Karpas-422 (cell line): ENCODE measurements at places on chromosomes 3 and 15. TPM values are rescaled to one million over a fixed set of nuclear protein-coding genes. Genes with fewer than 3 reads are reported as not detected.

DNA sequence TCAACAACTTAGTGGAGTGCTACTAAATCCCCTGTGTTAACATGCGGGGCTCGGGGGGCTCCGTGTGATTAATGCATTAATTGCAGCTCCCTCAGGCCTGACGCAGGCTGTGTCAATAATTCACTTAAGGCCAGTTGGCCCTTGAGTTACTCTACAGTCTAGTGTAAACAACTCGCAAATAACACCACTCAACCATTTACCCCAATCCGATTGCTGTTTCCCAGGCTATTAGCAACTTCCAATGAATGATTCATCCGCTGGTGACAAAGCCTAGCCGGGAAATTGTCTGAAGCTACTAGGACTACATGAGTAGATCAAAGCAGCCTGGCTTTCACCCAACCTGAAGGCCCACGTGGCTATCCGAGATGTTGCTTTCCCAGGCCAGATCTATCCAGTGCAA is 121.3 kb upstream of the SOX14 start:
- no peak overlapping the region for H3K27ac ChIP-seq
- H3K36me3 ChIP-seq = no peaks in the 10 kb centered on the region
- H3K27me3 ChIP-seq = no peaks in the 10 kb centered on the region
- no peak overlapping the region for H3K4me3 ChIP-seq

- H3K36me3 ChIP-seq = no peaks in the 10 kb centered on the region
- no peak overlapping the region for H3K4me3 ChIP-seq
- H3K27ac ChIP-seq = no peak overlapping the region
- no peak for DNase-seq
Measured at GRCh38 chr3:24828011-24828410, 333.4 kb upstream of the THRB start.

GRCh38 chr15:25676070-25676469 is 187.1 kb downstream of the ATP10A start:
- H3K4me3 ChIP-seq = no peak overlapping the region
- H3K4me1 ChIP-seq = no peaks in the 10 kb centered on the region
- no peak for DNase-seq
- H3K27me3 ChIP-seq = no peaks in the 10 kb centered on the region
- H3K36me3 ChIP-seq = no peaks in the 10 kb centered on the region

- H3K36me3 ChIP-seq = no peaks in the 10 kb centered on the region
- H3K4me1 ChIP-seq = peaks cover 21% of the 10 kb centered on the region
- H3K27me3 ChIP-seq = no peaks in the 10 kb centered on the region
- DNase-seq = peak; percentile 61
Measured at GRCh38 chr3:136120373-136121348, 75.5 kb downstream of the MSL2 start.

- H3K4me3 ChIP-seq = no peak overlapping the region
- H3K4me1 ChIP-seq = no peaks in the 10 kb centered on the region
- H3K27ac ChIP-seq = no peak overlapping the region
- H3K36me3 ChIP-seq = no peaks in the 10 kb centered on the region
- H3K27me3 ChIP-seq = no peaks in the 10 kb centered on the region
Measured at GRCh38 chr15:75178938-75179745, 22.5 kb upstream of the C15orf39 start.

DNA sequence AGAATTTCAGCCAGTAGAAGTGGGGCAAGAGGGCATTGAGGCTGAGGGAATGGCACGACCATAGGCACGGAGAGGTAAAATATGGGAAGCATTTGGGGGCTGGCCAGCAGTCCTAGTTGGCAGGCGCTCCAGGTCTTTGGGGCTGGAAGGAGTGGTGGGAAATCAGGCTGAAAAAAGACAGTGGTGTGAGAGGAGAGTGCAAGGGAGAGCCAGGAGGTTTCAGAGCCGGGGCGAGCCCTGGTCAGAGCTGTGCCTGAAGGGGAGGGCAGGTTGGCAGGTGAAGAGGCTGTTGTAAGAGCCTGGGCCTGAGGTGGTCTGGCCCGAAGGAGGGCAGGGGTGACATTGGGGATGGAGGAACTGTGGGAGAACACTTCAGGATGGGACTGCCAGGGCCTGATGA is 1.6 kb upstream of the IDH3A start:
- H3K36me3 ChIP-seq = peaks cover under 1% of the 10 kb centered on the region; the same call in 1 of the 2 replicates
- peaks cover 17% of the 10 kb centered on the region for H3K4me1 ChIP-seq
- H3K27me3 ChIP-seq = no peaks in the 10 kb centered on the region
- H3K4me3 ChIP-seq = no peak overlapping the region

- H3K27me3 ChIP-seq = no peaks in the 10 kb centered on the region
- no peaks in the 10 kb centered on the region; the same call in 1 of the 2 replicates for H3K4me1 ChIP-seq
- no peak for DNase-seq
- no peak overlapping the region for H3K4me3 ChIP-seq
Measured at GRCh38 chr15:63372018-63372705, 9.5 kb downstream of the CA12 start.

GRCh38 chr3:11558002-11558401 is 85.7 kb downstream of the VGLL4 start:
- no peak overlapping the region for H3K27ac ChIP-seq
- no peaks in the 10 kb centered on the region for H3K27me3 ChIP-seq
- H3K36me3 ChIP-seq = peaks cover 23% of the 10 kb centered on the region
- no peak for DNase-seq
- peaks cover 7% of the 10 kb centered on the region; the same call in 1 of the 2 replicates for H3K4me1 ChIP-seq

DNA sequence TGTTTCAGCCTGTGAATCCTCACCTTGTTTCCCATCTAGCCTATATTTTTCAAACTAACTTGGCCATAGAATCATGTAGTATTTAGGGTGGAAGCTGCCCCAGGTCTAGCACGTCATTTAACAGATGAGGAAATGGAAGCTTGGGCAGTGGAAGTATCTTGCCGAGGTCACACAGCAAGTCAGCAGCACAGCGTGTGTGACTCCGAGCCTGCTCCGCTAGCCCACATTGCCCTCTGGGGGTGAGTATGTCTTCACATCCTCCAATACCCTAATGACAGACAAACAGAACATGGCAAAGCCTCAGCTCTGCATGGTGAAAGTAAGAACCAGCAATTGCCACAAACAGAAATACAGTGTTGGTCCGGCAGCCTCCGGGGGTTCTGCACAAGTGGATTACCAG is 2.2 kb upstream of the CCR5 start:
- no peaks in the 10 kb centered on the region for H3K4me1 ChIP-seq
- no peaks in the 10 kb centered on the region for H3K27me3 ChIP-seq
- DNase-seq = peak; percentile 77
- no peaks in the 10 kb centered on the region for H3K36me3 ChIP-seq
- no peak overlapping the region for H3K27ac ChIP-seq
- no peak overlapping the region for H3K4me3 ChIP-seq

GRCh38 chr15:51536965-51537574 is 85.5 kb downstream of the DMXL2 start:
- no peaks in the 10 kb centered on the region for H3K27me3 ChIP-seq
- H3K4me1 ChIP-seq = no peaks in the 10 kb centered on the region
- H3K36me3 ChIP-seq = no peaks in the 10 kb centered on the region

DNA sequence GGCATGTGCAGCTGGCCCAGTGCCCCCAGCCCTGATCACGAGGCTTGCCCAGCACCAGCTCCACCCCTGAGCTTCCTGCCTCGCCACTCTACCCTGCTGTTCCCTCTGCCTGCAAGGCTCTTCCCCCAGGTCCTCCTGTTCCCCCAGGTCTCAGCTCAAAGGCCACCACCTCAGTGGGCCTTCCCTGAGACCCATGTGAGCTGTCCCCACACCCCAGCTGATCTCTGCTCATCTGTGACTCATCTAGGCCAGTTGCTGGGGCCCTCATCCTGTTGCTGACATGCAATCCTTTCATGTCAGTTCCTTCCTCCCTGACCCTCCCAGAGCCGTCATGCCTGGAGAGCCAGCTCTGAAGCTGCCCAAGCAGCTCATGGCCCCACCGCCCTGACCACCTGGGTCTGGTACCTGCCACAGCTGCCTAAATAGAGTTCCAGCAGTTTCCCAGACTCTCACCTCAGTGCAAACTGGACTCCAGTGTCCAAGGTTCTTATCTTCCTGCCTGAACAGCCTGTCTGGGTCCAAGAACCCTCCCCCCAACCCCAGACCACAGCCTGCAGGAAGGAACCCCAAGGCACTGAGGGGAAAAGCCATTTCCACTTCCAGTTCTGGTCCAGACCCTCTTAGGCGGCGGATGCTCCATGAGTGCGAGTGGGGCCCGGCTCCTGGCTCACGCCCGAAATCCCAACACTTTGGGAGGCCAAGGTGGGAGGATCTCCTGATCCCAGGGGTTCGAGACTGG is 116.6 kb upstream of the IQSEC1 start:
- no peak overlapping the region for H3K4me3 ChIP-seq
- no peaks in the 10 kb centered on the region for H3K36me3 ChIP-seq
- no peaks in the 10 kb centered on the region for H3K27me3 ChIP-seq

DNA sequence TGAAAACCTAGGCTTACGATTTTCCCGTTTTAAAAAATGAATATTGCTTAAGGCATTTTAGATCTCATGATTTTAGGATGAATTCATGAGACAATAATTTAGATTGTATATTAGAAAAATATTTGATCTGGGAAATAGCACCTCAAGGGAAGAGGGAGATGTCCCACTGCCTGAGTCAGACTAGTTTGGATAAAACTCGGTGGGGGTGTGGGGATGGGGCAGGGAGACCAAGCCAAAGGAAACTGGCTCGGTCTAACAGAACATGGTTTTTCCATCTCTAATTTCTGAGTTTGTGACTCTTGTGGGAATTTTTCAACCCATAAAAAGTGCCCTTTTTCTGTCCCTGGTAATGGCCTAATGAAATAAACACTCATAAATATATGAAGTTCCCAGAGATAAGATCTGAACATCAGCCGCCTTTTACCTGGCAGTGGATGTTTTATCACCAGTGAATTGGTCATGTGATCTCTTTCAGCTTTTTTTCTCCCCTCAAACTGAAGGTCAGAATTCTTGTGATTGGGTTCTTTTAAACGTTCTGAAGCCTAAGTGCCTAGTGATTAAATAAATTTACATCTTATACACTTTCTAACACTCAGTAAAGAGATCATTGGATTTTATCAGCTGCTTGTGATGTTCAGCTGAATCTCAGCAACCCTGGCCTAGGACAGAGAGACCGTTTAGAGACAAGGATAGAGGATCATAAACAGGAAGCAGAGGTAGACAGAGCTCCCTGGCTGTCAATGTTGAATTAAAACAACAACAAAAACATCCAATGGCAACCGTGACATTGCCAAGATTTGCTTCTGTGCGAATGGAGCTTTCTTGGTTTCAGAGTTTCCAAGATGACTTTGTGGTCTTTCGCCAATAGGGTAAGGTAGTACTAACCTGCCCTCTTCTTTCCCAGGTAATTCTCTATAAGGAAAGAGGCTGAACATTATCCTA is 1038.2 kb downstream of the MCTP2 start:
- no peaks in the 10 kb centered on the region for H3K4me1 ChIP-seq
- no peak overlapping the region for H3K4me3 ChIP-seq
- H3K27ac ChIP-seq = no peak overlapping the region
- no peaks in the 10 kb centered on the region for H3K27me3 ChIP-seq
- no peak for DNase-seq
- H3K36me3 ChIP-seq = no peaks in the 10 kb centered on the region

- H3K36me3 ChIP-seq = no peaks in the 10 kb centered on the region
- no peaks in the 10 kb centered on the region for H3K4me1 ChIP-seq
- no peak overlapping the region for H3K4me3 ChIP-seq
- H3K27ac ChIP-seq = no peak overlapping the region
- no peak for DNase-seq
- no peaks in the 10 kb centered on the region for H3K27me3 ChIP-seq
Measured at GRCh38 chr3:30401971-30402370, 204.4 kb upstream of the TGFBR2 start.

DNA sequence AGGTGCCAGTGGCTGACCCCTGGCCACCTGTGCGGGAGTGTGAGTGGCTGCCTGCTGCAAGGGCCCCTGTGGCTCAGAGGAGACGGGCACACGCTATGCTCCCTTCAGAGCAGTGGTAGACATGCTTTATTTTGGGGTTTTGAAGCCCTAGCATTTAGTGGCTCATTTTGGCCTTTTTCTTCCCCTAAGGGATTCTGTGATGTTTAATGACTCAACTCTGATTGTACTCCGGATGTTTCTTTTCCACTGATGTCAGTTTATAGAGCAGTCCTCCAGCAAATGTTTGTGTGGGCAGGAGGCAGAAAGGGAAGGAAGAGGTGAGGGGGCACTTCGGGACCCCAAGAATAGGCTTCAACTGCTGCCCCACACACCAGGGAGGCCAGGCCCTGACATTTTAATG is 288.9 kb upstream of the C2CD4B start:
- H3K36me3 ChIP-seq = no peaks in the 10 kb centered on the region
- H3K27ac ChIP-seq = no peak overlapping the region
- no peaks in the 10 kb centered on the region for H3K27me3 ChIP-seq

DNA sequence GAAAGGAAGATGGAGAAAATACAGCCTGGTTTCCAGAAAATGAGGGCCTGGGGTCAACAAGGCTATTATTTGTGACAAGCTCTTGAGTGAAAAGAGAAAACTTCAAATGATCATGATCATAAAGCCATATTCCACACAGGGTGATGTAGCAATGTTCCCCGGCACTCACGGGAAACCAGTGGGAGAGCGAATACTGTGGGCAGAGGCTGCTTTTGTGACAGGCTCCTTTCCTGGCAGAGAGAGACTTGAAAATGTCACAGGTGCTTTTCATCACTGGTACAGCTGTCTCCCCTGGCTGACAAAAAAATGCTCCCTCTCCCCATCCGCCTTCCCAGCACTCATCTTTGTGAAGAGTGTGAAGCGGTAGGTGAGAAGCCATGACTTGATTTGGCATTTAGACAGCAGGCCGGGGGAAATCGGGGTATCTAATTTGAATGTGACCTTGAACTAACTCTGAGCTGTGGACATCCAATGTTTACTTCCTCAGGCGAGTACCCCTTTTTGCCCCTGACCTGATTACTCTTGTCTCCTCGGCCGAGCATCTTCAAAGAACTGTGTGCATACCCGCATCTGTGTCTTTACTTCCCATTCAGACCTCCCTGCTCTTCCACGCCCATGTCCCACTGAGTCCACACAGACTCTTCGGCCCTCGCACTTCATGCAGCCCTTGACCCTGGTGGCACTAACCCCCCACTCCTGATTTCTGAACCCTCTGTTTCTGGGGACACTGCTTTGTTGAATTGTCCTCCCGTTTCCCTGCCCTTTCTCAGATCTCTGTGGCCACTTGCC is 23.2 kb downstream of the CA12 start:
- DNase-seq = no peak
- H3K27me3 ChIP-seq = no peaks in the 10 kb centered on the region
- H3K4me1 ChIP-seq = no peaks in the 10 kb centered on the region; the same call in 1 of the 2 replicates

GRCh38 chr3:180274536-180274935 is 237.8 kb upstream of the PEX5L start:
- H3K4me3 ChIP-seq = no peak overlapping the region
- peak; percentile 10 for DNase-seq
- H3K27ac ChIP-seq = no peak overlapping the region
- peaks cover 16% of the 10 kb centered on the region for H3K4me1 ChIP-seq
- H3K36me3 ChIP-seq = no peaks in the 10 kb centered on the region
- H3K27me3 ChIP-seq = no peaks in the 10 kb centered on the region

The RCCD1 gene
- 25.3 and 32.9 TPM in 2 replicates for total RNA-seq

DNA sequence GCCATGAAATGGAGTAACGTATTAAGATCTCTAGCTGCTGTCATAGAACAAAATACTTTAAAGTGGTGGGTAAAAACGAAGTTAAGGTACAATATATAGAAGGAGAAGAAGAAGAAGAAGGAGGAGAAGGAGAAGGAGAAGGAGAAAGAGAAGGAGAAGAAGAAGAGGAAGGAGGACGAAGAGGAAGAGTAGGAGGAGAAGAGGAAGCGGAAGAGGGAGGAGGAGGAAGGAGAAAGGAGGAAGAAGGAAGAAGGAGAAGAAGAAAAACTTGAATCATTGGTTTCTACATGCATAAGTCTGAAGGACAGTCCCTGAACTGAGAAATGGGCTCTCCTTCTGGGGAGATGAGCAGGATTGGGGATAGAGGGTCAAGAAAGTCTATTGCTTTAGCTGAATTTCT is 22.4 kb downstream of the WWTR1 start:
- H3K36me3 ChIP-seq = no peaks in the 10 kb centered on the region
- no peak overlapping the region for H3K27ac ChIP-seq
- no peak overlapping the region for H3K4me3 ChIP-seq
- no peaks in the 10 kb centered on the region for H3K4me1 ChIP-seq
- H3K27me3 ChIP-seq = no peaks in the 10 kb centered on the region
